ENCODE measurements at places on chromosomes 12 and 14.

DNA sequence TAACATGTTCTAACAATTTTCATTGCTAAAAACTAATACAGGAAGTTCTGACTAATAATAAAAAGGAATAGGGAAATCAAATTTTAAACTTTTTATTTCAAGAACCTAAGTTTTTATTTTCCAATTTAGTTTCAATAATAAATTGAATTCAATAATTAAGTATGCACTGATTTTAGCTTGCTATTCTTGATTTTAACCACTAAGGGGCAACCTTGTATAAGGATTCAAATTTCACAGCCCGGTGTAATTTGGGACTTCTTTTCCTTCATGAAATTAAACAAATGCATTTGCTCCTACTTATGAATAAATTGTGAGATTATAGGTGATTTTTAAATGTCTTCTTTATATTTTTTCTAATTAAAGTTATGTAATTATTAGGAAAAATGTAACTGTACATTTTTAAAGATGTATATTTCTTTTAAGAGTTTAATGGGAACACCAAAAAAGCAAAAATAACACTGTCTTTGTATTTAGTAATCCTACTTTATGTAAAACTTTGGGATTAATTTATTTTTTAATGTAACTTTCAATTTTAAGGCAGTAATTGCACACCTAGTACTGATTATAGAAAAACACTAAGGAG is 241.4 kb upstream of the PDZRN4 start:
- DNase-seq, result no peak

GRCh38 chr12:75864161-75864560 is 167.4 kb downstream of the PHLDA1 start:
- no peak for DNase-seq

DNA sequence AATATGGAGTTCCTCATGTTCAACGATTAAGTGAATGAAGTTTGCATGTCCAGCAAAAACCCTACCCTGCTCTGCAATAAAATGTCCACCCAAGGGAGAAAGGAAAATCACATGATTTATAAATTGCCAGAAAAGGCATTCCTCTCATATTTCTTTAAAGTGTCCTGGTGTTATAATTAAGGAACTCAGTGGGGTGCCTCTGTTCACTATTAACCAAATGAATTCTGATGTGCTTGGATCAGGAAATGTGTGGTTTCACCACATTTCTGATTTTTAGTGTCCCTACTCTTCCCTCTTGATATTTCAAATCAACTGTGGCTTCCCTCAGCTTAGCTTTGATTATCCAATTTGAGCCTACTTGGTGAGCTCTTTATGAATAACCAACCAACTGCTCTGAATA is 208.1 kb downstream of the PHLDA1 start:
- no peak for DNase-seq

DNA sequence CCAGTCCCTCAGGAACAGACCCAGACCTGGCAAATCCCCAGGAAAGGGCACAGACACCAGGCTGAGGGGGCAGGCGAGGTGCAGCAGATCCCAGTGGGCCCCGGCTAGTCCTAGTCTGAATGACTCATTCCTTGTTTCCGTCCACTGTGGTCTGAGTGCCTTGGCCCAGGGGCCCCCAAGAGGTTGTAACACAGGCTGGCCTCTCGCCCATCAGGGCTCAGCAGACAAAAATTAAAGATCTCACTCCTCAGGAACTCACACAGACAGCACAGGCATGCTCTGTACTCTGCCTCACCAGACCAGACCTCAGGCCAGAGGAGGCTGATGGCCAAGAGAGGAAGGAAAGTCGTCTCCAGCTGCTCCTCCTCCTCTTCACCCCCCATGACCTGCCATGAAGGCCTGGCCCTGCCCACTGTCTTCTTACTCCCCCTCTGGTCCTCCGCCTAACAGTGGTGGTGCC is 7.7 kb upstream of the LTBP2 start:
- peak; percentile 44 for DNase-seq

Measured in mucosa of descending colon (tissue), 3 donors.